Aorta (tissue), 5 donors: ENCODE measurements at places on chromosomes 3 and 15. TPM values are rescaled to one million over a fixed set of nuclear protein-coding genes. Genes with fewer than 3 reads are reported as not detected.
A peak's percentile ranks its signal among the peaks of the same experiment; 100 is the strongest.

DNA sequence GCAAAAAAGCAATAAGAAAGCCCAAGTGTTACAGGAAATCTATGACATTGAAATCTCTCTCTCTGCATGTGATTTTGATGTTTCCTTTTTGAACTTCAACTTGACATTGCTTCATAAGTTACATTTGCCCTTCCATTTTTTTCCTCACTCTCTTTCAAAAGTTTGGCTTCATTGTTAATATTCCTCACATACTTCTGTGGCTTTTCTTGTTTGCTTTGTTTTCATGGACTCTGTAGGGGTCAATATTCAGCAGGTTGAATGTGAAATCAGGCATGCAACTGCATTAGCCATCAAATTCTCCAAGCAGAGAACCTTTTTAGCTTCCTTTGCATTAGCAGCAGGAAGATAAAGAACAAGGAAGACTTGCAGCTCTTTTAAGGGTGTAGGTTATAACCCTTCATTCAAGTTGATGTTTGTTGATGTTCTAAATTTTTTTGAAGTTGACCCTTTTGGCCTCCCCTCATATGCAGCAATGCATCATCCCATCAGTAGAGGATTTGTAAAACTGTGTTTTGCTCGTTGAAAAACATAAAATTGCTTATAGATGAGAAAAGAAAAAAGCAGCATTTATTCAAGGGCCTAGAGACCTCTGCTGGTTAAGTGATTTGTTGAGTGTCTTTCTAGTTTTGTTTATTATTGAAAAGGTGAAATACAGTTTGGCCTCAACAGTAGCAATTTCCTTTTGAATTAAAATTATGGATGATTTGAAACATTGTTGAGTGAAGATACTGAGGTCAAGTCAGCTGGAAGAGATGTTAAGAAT lies 211.4 kb downstream of the IL5RA start:
- no peak overlapping the region for H3K4me3 ChIP-seq
- H3K4me1 ChIP-seq, result peaks cover 3% of the 10 kb centered on the region
- H3K27me3 ChIP-seq, result no peaks in the 10 kb centered on the region

DNA sequence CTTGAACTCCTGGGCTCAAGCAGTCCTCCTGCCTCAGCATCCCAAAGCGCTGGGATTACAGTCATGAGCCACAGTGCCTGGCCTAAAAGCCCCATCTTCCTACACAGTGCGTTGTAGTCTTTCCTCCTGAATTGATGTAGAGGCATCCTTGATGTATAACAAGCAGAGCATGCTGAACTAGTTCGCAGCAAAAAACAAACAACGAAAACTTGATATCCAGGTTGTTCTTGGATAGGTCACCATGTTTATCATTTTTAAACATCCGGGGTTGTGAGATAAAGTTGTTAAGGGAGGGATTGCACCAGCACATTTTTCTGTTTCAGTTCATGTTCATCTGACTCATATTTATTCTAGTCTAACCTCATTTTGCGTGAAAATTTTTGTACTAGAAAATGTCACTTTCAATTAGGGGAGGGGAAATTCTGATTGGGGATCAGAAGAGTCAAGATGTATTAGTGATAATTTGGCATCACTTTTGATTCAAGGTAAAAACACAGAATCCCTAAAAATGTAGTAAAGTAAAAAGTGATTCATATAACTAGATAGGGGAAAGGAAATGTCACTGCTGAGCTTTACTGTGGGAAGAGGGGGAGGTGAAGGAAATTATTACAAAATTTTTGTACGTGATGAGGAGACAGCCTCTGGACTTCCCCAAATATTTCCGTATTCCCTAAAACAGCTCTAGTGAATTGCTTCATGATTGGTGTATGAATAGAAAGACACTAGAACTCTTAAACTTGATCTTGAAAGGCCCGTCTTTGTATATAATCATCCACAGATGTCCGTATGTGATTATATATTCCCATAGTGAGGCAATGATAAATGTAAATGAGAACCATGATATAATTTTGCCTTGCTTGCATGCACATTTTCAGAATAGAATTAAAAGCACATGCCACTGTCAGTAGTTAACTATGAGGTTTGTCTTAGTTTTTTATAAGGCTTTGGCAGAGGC lies 22.9 kb downstream of the RAB8B start:
- H3K36me3 ChIP-seq, result no peaks in the 10 kb centered on the region
- DNase-seq, result no peak
- H3K27me3 ChIP-seq, result no peaks in the 10 kb centered on the region
- H3K4me1 ChIP-seq, result no peaks in the 10 kb centered on the region
- H3K4me3 ChIP-seq, result no peak overlapping the region
- H3K27ac ChIP-seq, result no peak overlapping the region

The SAMMSON gene
- 14.7 TPM for total RNA-seq

DNA sequence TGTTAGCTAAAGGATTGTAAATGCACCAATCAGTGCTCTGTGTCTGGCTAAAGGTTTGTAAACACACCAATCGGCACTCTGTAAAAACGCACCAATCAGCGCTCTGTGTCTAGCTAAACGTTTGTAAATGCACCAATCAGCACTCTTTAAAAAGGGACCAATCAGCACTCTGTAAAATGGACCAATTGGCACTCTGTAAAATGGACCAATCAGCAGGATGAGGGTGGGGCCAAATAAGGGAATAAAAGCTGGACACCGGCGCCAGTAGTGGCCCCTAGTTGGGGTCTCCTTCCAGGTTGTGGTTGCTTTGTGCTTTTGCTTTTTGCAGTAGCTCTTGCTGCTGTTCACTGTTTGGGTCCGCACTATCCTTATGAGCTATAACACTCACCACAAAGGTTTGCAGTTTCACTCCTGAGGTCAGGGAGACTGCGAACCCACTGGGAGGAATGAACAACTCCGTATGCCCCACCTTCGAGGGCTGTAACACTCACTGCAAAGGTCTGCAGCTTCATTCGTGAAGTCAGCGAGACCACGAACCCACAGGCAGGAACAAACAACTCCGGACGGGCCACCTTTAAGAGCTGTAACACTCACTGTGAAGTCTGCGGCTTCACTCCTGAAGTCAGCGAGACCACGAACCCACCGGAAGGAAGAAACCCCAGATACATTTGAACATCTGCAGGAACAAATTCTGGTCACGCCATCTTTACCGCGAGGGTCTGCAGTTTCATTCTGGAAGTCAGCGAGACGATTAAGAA lies 1.1 kb upstream of the SUCLG2 start:
- H3K4me3 ChIP-seq, result peak overlapping the region; percentile 57
- DNase-seq, result peak; percentile 54
- no peak overlapping the region for H3K27ac ChIP-seq
- H3K36me3 ChIP-seq, result no peaks in the 10 kb centered on the region
